Stimulated activated CD4-positive, alpha-beta T cell treated with anti-CD3 and anti-CD28 coated beads, Interleukin-15, amount 100 ng/mL, for 48 hours (primary cell): ENCODE measurements at places on chromosomes 11 and 22.

- DNase-seq, result peak; percentile 39
These were observed 465 bp downstream of the SUN2 start for GRCh38 chr22:38755155-38755910.

DNA sequence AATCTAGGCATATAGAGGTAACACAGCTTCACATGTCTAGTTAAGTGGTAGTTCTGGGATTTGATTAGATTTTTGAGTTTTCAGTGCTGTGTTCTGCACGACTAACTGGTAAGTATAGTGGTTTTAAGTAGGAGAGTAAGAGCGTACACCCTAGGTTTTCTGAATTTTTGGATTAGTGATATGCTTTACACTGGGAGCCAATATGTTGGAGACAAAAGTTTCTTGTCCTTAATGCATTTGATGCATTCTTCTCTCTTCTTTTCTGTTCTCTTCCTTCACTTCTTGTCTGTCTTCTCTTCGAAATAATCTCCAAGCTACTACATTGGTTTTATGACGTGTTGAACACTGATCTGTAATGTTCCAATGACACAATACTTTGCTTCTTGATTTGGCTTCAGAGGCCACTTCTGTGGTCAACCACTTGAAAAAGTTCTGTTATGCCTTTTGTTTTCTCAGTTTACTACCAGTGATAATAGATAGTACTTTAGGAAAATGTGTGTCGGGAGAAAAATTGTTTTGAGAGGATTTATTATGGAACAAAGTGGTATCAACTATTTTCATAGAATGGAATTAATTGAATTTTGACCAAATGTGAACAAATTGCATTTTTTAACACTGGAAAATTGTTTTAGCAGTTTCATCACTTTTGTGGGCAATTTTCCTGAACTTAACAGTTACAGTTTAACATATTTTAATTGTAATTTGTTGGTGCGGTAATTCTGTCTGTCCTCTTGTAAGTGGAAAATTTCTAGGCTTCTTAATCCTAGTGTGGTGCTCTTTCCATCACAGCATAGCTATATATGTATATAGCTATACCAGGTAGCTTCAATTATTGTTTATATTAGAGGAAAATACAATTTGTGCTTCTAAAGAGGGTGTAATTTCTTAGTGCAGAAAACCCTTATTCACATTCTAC, 2.6 kb downstream of the PDE3B start:
- DNase-seq, result no peak

GRCh38 chr11:92711926-92712325, 257.5 kb upstream of the MTNR1B start:
- DNase-seq, result no peak

DNA sequence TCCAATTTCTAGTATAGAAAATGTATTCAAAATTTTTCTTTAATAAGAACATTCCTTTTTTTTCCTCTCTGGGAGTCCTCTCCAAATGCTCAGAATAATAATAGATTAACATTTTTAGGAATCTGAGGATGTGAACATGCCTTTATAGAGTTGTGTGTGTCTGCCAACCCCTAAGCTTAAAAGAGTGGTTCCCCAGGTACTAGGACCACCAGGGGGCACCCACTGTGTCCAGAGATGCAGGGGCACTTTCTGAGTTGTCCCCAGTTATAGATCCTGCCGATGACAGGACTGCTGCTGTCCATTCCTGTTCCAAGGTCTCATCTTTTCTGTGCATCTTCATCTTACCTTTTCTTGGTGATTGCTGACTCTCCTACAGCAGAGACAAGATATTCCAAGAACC, 27.0 kb upstream of the MICAL2 start:
- DNase-seq, result no peak

DNA sequence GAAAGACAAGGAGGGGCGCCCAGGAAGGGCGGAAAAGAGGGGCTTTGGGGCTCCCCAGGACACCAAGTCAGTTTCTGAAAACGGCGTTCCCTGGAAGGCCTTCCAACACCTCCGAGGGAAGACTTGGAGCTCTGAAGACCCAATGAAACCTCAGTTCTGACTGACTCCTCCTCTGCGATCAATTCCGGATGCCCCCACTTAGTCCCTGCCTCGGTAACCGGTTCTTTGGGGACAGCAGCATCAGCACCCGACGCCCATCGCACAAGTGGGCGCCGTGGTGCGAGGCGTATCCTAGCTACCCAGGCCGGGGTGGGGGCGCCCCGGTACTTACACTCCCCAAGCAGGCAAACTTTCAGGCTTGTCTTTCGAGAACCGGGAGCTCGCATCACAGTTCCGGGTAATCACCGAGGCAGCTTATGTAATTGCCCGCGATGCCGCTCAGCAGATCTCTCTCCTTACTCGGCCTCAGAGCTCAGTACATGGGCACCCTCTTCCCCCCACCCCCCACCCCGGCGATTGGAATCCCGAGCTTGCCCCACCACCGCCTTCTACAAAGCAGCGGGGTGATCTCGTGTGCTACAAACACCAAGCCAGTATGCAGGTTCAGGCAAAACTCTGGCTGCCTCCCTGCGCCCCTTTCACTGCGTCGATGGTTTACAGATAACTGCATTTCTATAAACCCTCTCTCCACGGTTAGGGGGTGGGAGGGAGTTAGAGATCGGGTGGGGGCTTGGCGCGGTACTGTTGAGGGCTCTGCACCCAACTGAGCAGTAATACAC, 2.0 kb downstream of the TENM4 start:
- DNase-seq, result no peak

- DNase-seq, result no peak
These were observed 72.1 kb upstream of the YWHAH start for GRCh38 chr22:31872209-31872608.

DNA sequence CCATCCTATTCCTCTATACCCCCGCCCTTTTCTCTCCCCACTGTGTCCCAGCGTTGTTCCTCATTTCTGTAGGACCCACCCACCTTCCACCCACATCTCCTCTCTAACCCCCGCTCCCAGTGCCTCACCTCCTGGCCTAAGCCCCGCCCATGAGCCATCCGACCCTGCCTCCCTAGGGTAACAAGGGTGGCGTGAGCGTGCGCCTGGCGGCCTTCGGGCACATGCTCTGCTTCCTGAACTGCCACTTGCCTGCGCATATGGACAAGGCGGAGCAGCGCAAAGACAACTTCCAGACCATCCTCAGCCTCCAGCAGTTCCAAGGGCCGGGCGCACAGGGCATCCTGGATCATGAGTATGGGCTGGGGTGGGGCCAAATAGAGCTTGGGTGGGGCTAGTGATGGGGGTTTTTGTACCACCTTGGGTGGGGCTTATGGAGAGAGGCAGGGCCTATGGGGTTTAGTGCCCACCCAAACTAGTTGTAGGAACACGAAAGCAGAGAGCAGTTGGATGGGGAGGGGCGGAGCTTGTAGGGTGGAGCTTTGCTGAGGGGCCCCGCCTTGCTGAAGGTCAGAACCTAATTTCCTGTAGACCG, 4.5 kb downstream of the INPP5J start:
- no peak for DNase-seq

- no peak for DNase-seq
These were observed 131.6 kb downstream of the ETS1 start for GRCh38 chr11:128455766-128456165.

GRCh38 chr22:36201630-36202319, at the start of gene APOL4:
TSS of gene APOL4 (minus strand) at chr22:36201809. CDS start at chr22:36201734, 75 bp downstream.
- no peak for DNase-seq

GRCh38 chr11:130486391-130486836, 38.0 kb downstream of the ADAMTS15 start:
- DNase-seq, result no peak

DNA sequence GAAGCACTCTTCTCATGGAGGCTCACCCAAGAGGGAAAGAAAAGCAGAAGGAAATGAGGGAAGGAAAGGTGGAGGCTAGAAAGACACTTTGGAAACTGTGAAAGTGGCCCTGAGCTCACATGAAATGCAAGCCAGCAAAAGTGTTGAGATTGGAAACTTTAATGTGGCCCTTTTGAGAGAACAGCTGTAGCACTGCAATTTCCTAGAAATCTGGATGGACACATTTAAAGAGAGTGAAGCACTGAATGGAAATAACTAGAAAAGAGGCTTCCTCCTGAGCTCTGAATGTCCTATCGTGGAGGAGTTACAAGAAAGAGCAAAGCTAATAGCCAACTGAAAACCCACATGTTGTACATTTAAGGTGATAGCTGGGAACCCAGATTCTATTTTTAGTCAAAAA, 56.0 kb downstream of the LIF start:
- DNase-seq, result no peak

- no peak for DNase-seq
These were observed 69.7 kb upstream of the BMAL1 start for GRCh38 chr11:13207665-13208594.

DNA sequence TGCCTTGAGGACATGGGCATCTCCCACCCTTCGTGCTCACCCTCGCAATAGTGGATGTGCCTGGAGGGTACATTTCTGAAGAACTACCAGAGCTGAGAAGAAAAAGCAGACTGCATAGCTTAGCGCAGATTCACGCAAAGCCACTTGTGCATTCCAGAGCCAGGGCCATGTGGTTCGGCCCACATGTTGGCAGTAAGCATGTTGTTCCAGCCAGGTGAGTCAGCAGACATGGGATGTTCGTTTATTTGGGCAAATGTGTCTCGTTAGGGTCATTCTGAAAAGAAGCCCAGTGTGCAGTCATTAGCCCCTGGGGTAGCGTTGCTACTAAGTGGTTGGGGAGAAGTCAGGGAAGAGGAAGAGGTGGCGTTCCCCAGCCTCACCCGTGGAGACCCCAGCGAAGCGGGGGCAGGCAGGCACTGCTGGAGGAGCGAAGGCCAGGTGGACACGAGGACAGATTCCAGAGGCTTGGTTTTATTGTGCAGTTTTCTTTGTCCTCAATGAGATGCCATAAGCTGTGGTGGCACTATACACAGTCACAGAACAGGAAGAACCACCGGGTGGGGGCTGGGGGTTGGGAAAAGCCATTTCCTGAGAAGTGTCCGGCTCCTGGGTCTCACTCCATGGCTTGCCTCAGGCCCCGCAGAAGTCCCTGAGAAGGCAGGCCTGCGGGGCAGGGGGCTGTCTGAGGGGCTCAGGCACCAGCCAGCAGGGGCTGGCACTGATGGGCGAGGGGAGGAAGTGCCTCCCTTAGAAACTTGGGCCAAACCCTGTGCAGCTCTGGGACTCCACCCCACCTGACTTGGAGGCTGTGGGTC, 5.0 kb downstream of the THY1 start:
- DNase-seq, result no peak

DNA sequence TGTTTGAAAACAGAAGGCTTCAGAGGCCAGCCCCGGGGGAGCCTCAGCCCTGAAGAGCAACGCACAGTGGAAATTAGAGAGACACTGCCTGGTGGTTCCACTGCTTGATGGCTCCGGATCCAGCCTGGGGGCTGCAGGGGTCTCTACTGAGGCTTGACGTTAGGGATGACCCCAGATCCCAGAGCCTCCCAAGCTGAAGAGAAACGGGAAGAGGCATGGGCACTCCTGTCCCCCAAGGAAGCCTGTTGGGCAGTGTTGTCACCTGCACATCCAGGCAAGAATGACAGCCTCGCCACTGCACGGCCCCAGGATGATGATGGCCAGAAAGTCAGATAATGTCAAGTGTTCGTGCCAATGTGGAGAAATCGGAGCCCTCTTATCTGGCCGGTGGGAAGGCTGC, 56.8 kb upstream of the FGF3 start:
- no peak for DNase-seq

DNA sequence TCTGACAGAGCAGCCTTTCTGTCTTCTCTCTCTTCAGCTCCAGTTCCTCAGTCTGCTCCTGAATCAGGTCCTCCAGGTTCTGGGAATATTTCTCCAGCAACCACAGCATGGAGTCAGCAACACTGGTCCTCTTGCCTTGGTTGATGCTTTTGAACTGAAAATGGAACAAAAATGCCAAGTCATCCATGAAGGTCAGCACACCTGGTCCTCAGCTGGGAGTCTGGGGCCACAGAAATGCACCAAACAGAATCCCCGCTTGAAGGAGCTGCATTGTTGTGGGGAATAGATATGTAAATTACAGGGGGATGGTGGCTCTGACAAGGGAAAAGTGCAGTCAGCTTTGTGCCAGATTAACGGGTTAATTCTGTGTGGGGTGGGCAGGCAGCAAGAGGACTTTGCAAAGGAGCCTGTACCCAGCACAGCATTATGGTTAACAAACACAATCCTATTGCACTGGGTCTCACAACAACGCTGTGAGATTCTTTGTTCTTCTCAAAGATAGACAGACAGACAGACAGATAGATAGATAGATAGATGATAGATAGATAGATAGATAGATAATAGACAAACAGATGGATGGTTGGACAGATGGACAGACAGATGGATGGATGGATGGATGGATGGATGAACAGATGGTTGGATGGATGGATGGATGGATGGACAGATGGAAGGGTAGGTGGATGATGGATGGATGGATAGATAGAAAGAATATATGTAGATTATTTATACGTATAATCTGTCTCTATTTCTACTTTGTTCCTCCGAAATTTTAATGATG, 33.8 kb upstream of the LRRC32 start:
- DNase-seq, result no peak

GRCh38 chr11:119692540-119692820, 36.5 kb downstream of the NECTIN1 start:
- no peak for DNase-seq

GRCh38 chr11:75916882-75917281, 101.9 kb downstream of the UVRAG start:
- DNase-seq, result no peak

- DNase-seq, result no peak
These were observed 8.3 kb upstream of the HTR3B start for GRCh38 chr11:113896156-113896879.

GRCh38 chr11:72985645-72986044, 156.5 kb downstream of the FCHSD2 start:
- no peak for DNase-seq

GRCh38 chr11:110019675-110020074, 73.5 kb upstream of the ZC3H12C start:
- no peak for DNase-seq

GRCh38 chr11:1514336-1515061, 27.9 kb upstream of the MOB2 start:
- no peak for DNase-seq

DNA sequence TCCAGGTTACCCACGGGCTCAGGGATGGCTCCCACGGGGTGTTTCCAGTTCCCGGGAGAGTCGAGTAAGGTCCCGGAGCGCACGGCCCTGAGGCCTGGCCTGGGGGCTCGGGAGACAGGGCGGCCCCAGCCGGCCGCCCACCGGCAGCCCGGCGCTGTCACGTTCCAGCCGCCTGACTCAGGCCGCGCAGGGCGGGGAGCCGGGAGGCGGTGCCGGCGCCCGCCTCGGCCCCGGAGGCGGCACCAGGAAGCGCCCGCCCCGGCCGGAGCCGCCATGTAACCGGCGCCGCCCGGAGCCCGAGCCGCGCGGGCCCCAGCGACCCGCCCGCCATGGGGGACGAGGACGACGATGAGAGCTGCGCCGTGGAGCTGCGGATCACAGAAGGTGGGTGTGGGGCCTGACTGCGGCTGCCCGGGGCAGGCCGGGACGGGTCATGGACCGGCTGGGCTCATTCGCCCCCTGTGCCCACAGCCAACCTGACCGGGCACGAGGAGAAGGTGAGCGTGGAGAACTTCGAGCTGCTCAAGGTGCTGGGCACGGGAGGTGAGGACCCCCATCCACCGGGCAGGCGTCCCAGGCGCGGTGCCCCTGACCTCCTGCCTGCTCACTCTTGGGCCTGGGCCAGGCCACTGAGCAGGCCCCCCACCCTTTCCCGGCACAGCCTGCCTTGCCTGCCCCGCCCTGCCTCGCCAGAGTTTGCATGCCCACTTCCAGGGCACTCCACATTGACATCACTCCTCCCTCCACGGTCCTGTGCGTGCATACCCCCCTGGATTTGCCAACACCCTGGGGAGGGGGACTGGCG, at the start of gene RPS6KA4:
Gene RPS6KA4, plus strand, starts transcription at position 256 of the 805 bp plus-strand sequence. Its CDS starts 74 bp downstream, at position 330.
- no peak for DNase-seq
